Retina (tissue), 1 donor: ENCODE measurements at places on chromosomes 3 and 15.

DNA sequence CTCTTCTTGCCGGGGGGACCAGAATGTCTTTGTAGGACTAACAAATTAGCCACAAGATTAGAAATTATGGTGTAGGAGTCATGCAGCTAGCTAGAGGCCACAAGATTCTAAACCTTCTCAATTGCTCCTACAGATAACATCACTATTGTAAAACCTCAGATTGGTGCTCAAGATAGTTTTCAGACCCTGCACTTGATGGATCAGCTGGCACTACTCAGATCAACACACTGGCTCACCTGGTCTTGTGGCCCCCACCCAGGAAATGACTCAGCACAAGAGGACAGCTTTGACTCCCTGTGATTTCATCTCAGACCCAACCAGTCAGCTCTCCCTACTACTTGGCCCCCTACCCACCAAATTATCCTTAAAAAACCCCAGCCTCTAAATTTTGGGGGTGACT, 124.1 kb upstream of the RASGRP1 start:
- no peak for DNase-seq

GRCh38 chr15:88623061-88623460, 1.9 kb downstream of the AEN start:
- DNase-seq = no peak

DNA sequence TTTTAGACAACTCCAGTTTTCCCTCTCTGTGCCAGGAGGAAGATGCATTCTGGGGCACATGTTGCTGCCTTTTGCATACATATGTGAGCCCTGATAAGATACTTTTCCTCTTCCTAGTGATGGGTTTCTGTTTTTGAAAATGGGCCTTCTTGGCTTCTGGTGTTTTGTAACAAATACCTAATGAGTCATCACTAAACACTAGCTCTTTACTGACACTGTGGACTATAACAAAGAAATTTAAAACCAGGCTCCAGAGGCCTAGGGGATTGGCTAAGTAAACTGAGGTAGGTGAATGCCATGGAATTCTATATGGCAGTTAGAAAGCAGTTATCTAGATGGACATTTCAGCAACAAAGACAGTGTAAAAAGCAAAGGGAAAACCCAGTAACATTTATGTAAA, 93.4 kb upstream of the NR2E3 start:
- no peak for DNase-seq

- peak; percentile 33 for DNase-seq
Observed at GRCh38 chr3:195148549-195148948, 122.4 kb downstream of the XXYLT1 start.

GRCh38 chr3:3192286-3192675, 12.8 kb upstream of the CRBN start:
- DNase-seq = no peak

DNA sequence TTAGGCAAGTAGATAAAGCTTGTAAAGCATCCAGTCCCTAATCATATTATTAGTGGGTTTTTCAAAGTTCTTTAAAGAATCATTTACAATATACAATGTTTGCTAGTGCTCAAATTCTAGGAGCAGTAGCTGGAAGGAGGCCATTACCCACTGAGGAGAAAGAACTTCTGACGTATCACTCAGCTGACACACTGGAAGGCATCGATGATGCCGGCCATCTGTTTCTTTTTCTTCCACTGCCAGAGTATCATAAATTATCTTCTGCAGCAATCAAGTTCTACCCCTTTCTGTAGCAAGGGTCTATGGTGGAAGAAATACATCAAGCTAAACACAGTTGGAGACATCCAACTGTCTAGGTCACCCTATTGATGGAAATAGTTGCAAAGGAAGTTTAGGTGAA, 243.2 kb upstream of the LRRN1 start:
- DNase-seq = no peak

DNA sequence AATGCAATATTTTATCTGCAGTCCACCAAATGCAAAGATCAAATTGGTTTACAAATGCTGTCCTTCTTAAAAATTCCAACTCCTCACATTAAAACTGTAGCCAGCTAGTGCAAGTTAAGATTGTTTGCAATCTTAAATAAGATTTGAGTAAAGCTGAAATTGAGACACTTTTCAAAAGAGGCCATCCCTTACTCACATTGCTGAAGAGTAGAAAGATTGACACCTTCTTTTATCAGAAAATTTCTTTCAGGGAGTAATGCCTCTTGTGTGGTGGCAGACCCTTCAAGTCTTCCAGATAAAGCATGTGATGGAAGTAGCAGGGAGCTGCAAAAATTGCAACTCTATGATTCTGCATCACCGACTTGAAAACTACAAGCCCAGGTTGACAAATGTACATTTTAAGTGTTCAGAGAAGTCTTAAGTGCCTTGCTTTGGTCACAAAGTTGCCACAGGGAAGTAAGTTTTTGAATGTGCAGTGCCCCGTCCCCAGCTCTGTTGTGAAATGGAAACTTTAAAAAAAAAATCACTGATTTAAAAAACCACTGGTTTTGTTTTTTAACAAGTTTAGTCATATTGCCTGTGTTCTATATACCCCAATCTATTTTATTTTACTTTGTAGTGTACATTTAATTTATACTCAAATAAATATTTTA, 12.6 kb downstream of the CD86 start:
- no peak for DNase-seq

GRCh38 chr15:67611370-67612369, 69.2 kb downstream of the MAP2K5 start:
- DNase-seq = no peak

DNA sequence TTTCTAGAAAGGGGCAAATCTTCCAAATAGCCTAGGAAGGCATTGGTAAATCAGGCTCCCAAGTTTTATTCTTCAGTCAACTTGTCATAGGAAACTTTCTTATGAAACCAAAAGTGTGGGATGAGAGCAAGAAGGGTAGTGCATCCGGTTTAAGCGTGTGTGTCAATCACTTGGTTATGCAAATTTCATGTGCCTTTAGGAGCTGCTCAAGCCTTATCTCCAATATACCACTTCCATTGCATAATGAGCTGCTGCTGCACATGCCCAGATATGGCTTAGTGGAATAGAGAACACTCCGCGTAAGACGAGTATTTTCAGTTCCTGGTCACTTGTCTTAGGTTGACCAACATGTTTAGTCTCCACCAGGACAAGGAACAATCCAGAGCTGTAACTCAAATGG, 242.1 kb downstream of the CBLB start:
- DNase-seq = no peak

- peak; percentile 47 for DNase-seq
Observed at GRCh38 chr15:97909291-97909891, 51.1 kb upstream of the ARRDC4 start.

- no peak for DNase-seq
Observed at GRCh38 chr15:27219636-27220035, 248.7 kb downstream of the GABRG3 start.

- peak; percentile 12 for DNase-seq
Observed at GRCh38 chr15:35728219-35728940, 182.4 kb upstream of the DPH6 start.
